Hematopoietic multipotent progenitor cell treated with erythropoietin and hydrocortisone succinate and interleukin-3 and kit ligand, for 4 days (in vitro differentiated cells): ENCODE measurements at places on chromosomes 2 and 18.

DNA sequence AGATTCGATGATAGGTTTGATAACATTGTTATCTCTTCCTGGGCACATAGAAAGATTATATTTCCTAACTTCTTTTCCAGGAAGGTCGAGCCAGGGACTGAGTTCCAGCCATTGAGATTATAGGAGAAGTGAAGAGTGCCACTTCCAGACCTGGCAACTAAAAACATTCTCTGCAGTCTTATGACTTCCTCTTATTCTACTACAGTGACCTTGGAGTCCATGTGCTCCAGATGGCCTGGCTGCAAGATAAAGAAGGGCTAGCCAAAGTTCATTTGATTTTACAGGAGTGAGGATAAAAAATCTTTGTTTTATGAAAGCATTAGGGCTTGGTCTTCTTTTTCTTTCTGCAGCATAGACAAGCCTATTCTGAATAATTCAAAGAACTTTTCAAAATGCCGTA is 363.0 kb downstream of the FSIP2 start:
- peak; percentile 25 for DNase-seq

- DNase-seq, result no peak
Observed at GRCh38 chr2:5539282-5540165, 152.7 kb upstream of the SOX11 start.

GRCh38 chr2:205189301-205189700 is 493.0 kb upstream of the NRP2 start:
- no peak for DNase-seq

GRCh38 chr18:8724452-8724851 is 19.1 kb downstream of the MTCL1 start:
- DNase-seq, result no peak

DNA sequence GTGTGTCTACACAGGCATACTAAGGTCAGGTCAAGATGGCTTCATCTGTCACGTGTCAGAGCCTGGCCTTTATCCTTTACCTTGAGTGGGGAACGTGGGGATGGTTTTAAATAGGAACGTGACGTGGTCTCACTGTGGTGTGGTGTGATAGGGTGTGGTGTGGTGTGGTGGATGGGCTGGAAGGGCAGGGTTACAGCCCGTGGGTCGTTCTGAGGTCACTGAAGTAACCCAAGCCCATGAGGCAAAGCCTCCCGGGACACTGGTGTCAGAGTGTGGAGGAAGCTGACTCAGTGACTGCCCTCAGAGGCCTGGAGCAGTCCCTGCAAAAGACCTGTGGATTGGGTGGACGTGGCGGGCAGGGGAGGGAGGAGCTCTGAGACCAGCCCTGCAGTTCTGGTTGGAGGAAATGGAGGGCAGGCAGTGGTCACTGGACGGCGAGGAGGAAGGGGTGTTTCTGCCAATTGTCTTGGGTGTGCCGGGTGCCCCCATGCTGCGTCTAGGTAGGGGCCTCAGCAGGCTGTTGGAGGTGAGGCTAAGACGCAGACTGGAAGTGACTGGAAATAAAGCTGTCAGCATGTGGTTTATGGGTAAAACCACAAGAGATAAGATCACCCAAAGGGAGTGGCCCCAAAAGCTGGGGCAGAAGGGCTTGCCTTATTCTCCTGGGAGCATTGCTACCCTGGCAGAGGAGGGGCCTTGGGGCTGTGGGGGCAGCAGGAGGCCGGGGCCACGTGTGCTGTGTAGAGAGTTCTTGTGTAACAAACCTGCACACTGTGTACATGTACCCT is 84.8 kb downstream of the SH3RF3 start:
- peak; percentile 94 for DNase-seq
